ENCODE measurements at places on chromosomes 2 and 18. TPM values are rescaled to one million over a fixed set of nuclear protein-coding genes. Genes with fewer than 3 reads are reported as not detected.

- no peak for DNase-seq
These were observed 181.6 kb upstream of the GALNT5 start for GRCh38 chr2:157075924-157076323.

DNA sequence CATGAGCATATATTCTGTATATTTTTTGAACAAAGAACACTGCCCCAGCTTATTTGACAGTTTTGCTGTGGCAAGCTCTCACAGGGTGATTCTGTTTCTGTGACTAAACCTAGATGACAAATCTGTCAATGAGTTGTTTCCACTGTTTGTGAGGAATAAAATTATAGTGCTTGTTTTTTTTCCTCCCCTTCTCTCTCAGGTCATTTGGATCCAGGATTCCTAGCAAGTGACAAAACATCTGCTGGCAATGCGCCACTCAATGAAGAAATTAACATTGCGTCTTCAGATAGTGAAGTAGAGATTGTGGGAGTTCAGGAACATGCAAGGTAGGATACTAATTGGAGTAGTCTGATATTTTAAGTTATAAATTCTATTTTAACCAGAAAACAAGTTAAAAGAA lies 149.3 kb downstream of the HAUS1 start:
- DNase-seq: no peak

DNA sequence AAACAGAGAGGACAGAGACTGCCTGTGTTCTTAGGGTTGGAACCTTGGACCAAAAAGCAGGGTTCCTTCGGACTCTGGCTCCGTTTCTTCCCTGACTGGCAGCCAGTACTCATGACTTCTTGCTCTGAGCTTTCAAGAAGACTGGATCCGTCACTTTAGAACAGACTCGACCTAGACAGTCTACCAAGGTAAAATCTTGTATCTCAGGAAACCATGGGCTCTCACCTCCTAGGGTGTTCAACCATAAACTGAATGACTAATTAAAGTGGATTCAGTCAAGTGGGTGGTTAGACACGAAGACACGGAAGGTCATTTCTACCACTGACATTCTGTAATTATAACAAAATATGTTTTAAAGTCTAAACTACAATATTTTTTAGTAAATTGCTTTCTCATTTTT lies 153.8 kb upstream of the SLC39A10 start:
- DNase-seq: no peak

- no peak for DNase-seq
These were observed 182.0 kb downstream of the PRKCE start for GRCh38 chr2:45833301-45833967.

DNA sequence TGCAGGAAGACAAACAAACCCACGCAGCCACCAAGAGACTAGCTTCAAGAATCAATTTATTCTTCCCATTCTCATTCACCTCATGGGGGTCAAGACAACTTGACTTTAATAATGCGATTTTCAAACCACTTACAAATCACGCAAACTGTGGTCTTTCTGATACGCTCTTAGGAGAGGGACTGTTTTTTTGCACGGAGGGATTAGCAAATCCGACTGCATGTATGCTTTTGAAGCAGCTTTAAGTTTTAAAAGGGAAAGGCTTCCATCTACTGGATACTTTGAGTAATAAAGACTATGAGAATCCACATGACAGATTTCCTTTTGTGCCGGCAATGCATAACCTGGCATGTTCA lies 322.9 kb upstream of the KCNJ3 start:
- peak; percentile 61 for DNase-seq

- no peak for DNase-seq
These were observed 39.6 kb upstream of the PAX3 start for GRCh38 chr2:222338374-222338773.

DNA sequence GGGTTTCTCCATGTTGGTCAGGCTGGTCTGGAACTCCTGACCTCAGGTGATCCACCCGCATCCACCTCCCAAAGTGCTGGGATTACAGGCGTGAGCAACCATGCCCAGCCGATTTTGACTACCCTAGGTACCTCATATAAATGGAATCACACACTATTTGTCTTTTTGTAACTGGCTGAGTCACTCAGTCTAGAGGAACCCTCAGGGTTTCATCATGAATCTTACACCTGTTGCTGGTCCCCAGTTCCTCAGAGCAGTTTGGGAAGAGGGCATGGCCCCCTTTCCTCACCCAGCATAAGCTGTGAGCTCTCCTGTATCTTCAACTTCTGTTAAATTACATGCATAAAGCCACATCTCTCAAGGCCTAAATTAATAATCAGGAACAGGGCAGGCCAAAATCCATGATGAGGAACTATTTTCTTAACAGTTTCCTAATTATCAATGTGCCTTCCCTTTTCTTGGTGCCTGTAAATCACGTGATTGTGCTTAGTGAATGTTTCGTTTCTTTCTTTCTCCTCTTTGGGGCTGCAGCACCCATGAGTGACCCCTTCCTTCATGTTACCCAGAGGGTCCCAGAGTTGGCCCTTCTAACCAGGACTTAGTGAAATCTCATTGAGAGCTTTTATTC lies 20.9 kb downstream of the DYSF start:
- DNase-seq: no peak

DNA sequence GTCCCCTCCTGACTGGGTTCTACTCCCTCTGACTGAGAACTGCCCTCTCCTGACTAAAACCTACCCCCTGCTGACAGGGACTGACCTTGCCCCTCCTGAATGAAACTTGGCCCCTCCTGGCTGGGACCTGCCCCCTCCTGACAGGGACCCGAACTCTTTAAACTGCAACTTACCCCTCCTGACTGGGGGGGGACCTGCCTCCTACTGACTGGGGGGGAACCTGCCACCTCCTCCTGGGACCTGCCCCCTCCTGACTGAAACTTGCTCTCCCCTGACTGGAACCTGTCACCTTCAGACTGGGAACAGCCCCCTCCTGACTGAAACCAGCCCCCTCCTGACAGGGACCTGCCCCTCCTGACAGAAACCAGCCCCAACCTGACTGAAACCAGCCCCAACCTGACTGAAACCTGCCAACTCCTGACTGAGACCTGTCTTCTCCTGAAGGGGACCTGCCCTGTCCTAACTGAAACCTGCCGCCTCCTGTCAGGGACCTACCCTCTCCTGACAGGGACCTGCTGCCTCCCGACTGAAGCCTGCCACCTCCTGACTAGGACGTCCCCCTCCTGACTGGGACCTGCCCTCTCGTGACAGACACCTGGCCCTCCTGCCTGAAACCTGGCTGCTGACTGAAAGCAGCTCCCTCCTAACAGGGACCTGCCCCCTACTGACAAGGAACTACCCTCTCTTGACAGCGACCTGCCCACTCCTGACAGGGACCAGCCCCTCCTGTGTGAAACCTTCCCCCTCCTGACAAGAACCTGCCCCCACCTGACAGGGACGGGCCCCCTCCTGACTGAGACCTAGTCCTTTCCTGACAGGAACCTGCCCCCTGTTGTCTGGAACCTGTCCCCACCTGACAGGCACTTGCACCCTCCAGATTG lies 87.1 kb downstream of the PXDN start:
- DNase-seq: no peak

DNA sequence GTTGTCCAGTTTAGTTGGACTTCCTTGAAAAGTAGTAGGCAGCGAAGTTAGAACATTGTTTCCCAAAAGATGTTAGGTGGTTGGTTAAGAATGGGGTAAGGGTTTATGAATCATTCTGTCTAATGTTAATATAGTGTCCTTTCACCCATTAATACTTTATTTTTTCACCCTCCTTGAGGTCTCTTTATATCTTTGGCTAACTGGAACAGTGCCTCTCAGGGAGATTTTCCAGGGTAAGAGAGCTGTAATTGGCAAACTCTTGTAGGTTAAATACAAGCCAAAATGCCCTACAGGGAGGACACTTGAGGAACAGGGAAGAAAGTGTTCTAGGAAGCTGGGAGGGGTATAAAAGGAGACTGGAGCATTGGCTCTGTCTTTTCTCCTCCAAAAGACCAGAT lies 22.3 kb downstream of the C18orf63 start:
- DNase-seq: no peak

- DNase-seq: no peak
These were observed 472.6 kb upstream of the NETO1 start for GRCh38 chr18:73340135-73340977.

DNA sequence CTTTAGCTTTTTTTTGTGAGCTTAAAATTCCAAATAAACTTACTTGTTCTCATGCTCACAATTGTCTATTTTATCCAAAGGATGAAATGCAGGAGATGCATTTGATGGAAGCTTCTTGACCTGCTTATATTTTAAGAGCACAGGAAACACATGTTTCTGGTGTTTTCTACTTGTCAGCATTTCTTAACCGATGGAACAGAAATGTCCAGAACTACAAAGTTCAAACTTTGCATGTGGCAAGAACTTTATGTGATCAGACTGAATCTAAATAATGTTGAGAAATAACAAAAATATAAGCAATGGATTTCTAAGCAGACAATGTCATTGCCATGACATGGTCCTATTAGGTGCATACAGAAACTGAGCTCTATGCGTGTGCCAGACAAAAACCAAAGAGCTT lies 9.9 kb upstream of the CTLA4 start:
- DNase-seq: no peak

GRCh38 chr2:43481927-43482542 lies 113.8 kb downstream of the THADA start:
- no peak for DNase-seq

- no peak for DNase-seq
These were observed 42.6 kb upstream of the CHST9 start for GRCh38 chr18:27227721-27228120.

GRCh38 chr2:10382354-10383061 lies 65.6 kb downstream of the ODC1 start:
- no peak for DNase-seq

- DNase-seq: no peak
These were observed 7.3 kb downstream of the MMADHC start for GRCh38 chr2:149579972-149580882.

DNA sequence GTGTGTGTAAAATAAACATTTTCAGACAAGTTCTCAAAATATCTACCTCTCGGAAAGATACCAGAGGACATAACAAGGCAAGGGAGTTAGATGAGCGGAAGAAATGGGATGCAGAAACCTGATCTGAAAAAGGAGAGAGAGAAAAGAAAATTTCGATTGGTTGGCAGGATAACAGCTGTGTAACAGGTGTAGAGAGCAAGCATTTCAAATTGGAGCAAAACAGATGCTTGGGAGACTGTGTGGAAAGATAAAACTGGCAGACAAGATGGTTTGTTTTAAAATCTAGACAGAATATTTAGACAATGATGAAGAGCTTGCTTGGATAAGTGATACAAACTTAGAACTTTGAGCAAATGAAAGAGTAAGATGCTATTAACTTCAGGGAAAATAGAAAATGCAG lies 20.2 kb downstream of the CHST9 start:
- DNase-seq: no peak

DNA sequence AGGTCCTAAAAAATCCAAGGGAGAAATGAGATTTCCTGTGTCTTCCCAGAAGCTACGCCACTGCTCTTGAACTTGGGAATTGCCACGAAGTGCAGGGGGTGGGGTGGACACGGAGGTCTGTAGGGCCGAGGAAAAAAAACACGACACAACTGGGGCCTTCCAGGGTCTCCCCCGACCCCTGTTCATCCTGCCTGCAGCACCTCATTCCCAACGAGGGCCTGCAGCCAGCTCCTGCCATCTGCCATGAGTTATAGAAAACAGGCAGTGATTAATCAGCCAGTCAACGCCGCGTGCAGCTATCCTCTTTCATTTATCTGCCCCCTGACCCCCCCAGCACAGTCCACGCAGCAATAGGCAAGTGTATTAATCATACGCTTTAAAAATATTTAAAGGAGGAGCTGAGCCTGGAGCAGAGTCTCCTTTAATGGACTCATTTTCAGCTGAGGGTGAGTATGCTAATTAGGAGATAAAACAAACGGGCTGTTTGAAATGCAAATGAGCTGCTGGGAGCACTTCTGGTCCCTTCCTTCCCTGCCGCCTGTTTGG lies 209.9 kb downstream of the TFCP2L1 start:
- peak; percentile 88 for DNase-seq

DNA sequence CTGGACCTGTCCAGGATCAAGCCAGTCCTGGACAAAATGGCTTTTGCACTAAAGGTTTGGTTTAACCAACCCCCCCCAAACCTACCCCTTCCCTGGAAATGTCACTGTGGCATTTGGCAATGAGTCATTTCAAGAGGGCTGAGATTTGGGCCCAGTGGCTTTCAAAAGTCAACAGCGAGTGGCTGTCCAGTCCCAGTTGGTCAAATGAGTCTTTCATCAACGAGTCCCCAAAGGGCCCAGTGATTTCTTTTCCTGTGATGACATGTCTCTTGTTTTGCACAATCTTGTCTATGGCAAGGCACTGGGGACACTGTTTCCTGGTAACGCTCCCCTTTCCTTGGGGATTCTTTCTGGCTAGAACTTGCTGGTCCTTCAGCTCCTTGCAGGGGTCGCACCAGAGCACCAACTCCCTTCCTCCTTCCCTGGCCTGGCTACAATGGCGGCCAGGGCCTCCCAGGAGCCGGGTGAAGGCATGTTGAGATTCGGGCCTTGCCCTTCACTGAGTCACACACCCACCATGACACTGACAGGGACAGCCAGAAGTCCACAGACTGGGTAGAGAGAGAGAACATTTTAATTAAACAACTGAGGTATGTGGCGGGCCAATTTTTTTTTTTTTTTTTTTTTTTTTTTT lies 87.2 kb downstream of the SMAD7 start:
- no peak for DNase-seq

- DNase-seq: no peak
These were observed 199.8 kb downstream of the CLIP4 start for GRCh38 chr2:29314816-29315571.

DNA sequence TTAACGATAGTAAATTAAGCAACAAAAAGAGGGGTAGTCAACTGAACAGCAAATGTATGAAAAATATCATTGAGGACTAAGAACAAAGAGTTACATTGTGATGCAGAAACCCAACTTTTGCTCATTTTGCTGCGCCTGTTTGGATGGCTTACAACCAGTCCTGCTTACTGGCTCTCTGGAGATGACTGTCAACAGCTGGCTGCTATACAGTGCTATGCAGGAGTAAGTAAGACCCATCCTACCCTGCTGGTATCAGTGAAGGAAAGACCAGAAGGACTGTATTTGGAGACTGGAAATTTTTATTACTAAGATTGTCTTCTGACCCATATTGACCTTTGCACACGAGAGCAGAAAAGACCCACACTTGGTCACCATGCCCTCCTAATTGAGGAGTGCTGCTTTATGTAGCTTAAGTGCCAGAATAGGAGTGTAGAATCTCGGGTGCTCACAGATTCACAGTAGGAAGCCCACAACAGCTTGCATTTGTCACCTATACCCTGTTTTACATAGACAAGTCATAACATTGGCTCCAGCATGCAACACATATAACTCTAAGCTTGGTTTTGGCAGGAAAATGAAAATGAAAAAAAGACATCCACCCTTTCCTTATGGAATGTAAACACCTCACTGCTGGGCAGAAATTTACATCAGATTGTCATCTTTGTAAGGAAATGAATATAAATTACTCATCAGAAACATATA lies 1915.0 kb upstream of the CELF4 start:
- no peak for DNase-seq

GRCh38 chr18:46917108-46917802 lies at the start of the genes KATNAL2 and PIAS2:
Gene KATNAL2 (plus strand): TSS chr18:46917602. CDS start chr18:46946873, 29,271 bp downstream.
Gene PIAS2 (minus strand): TSS chr18:46917507. CDS start chr18:46917345, 162 bp downstream.
- peak; percentile 41 for DNase-seq

Gene MERTK
- 1.2 TPM for total RNA-seq

Gene ATAD2B
- total RNA-seq: 16.7 TPM

Gene DSG1
- not detected for total RNA-seq

Gene UGT1A4
- total RNA-seq: not detected

Gene LIMS3
- total RNA-seq: 4.6 TPM

Gene TAF1B
- 16.1 TPM for total RNA-seq

Gene RAX
- total RNA-seq: not detected

Gene TUBB8B
- 0.07 TPM for total RNA-seq

Gene TEKT4
- not detected for total RNA-seq

Gene TWIST2
- total RNA-seq: 13.6 TPM

Gene SH2D6
- 0.45 TPM for total RNA-seq

Gene KCNG2
- total RNA-seq: 6.0 TPM

Gene ALK
- not detected for total RNA-seq

Gene ITGB6
- not detected for total RNA-seq
